ENCODE measurements at places on chromosomes 2 and 18.

DNA sequence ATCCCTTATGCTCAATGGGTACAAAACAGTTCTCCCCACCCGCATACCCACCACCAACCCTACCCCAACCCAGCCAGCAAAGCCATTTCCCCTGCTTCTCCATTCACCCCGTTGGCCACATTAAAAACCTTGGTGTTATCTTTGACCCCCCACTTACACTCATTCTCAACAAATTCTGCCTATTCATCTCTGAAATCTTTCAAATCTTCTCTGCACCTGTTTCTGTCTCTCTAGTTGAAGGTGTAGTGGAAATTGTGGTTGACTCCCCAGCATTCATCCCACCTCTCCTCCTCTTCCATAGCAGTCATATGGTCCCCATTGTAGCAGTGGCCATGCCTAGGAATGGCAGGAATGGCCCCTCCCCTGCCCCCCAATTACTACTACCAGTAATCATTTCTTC, 20.5 kb upstream of the TET3 start:
- DNase-seq = no peak

DNA sequence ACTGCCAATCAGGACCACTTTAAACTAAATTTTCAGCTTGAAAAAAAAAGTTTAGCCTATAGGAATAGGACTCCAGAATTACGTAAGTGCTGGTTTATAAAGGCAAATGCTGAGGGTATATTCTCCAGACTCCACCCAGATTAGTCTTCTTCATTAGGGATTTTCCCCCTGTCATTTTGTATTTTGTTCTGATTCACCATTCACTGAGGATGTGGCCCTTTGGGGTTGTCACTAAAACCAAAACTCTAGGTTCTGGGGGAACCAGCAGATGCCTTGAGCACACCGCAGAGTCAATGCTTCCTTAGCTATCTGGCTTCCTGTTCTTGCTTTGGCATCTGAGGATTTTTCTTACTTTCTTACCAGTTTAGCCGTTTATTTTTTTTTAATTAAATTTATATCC, 10.5 kb downstream of the SCYGR4 start:
- no peak for DNase-seq

DNA sequence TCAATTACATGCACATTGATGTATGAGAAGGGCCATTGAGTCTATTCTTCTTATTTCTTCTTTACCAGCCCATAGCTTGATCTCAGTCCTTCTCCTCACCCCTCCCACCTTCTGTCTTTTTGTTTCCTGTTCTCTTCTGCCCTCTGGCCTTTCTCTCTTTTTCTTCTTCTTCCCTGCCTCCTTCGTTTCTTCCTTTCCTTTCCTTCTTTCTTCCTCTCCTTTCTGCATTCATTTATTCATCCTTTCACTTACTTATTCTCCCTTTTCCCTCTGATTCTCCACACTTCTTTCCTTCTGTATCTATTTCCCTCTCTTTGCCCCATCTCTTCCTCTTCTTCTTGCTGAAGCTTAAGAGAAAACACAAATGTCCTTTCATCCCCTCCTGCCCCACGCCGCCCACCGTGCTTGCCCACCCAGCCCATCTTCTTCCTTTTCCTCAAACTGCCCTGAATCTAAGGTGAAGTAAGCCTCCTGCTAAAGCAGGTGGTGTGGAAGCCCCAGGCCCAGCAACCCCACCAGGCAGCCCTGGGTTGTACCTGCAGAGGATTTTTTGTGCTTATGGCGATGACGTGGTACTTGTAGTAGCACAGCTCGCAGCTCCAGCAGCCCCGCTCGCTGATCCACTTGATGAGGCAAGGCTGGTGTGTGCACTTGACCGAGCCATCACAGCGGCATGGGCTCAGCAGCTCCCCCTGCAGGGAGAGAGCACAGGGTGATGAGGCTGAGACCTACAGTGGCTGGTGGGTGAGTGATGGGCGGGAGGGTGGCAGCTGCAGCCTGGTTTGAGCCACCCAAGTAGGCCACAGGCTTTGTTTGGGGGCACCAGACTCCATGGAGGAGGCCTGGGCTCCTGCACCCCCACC, 89.0 kb downstream of the MARCHF4 start:
- DNase-seq = no peak

GRCh38 chr2:139411236-139411635, 631.0 kb upstream of the NXPH2 start:
- DNase-seq = no peak

- no peak for DNase-seq
These were observed 3.4 kb downstream of the REL start for GRCh38 chr2:60884800-60885199.

GRCh38 chr2:128531856-128532255, 213.2 kb upstream of the HS6ST1 start:
- DNase-seq = no peak

GRCh38 chr18:2518473-2518872, 52.8 kb downstream of the METTL4 start:
- no peak for DNase-seq

- no peak for DNase-seq
These were observed 40.3 kb downstream of the COPS9 start for GRCh38 chr2:240095556-240096523.

DNA sequence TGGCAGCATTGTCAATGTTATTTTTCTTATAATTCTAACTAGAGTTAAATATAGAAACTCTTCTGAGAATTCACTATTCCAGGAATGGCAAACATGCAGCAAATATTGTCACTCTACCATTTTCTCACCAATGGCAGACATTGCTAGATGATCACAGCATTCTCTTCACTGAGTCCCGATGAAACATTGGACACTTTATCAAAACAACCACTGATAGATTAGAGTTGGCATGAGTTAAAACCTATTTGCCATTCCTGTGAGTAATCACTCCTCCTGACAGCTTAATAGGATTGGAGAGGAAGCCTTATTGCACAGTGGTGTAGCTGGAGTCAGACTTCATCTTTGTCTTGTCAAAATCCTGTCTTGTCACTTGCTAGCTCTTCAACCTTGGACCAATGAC, 163.9 kb upstream of the THUMPD2 start:
- no peak for DNase-seq

- DNase-seq = no peak
These were observed 62.7 kb downstream of the RTP5 start for GRCh38 chr2:241931976-241932898.

- no peak for DNase-seq
These were observed 78.1 kb upstream of the SPTBN1 start for GRCh38 chr2:54377901-54378493.

DNA sequence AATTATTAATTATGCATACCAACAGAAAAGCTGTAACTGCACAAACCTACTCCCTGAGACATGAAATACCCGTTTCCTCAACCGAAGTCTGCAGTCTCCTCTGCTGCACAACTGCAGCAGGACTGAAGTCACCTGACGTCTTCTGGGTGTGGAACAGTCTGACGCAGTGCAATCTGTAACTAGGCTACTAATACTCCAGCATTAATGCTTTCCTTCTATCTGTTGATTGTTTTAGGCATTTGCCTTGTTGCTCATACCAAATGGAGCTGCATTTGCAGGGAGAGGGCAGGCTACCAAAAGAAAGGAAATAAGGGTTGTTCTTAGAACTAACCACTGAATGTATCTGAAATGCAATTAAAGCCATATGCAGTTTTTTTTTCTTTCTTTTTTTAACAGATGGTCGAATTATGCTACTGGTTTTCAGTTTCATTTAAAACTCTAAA, 40.1 kb downstream of the RTN4 start:
- DNase-seq = no peak

- DNase-seq = no peak
These were observed 61.2 kb upstream of the ATL2 start for GRCh38 chr2:38438133-38438882.

DNA sequence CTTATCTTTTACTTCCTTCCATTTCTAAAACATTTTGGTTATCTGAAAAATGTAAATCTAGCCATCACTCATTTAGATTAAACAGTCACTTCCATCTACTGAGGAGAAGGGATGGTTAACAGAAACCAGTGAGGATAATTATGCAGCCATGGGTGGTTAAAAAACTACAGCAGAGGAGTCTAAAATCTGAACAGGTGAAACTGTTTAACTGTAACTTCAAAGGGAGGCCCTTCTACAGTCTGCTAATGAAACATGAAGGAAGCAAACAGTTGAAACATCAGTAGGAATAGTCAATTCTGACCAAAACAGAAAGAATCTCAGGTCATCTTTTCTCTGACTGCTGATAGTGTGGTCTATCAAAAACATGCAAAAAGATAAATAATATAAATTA, 71.0 kb downstream of the DTNB start:
- no peak for DNase-seq

GRCh38 chr2:128282246-128282975, 36.3 kb downstream of the HS6ST1 start:
- no peak for DNase-seq

DNA sequence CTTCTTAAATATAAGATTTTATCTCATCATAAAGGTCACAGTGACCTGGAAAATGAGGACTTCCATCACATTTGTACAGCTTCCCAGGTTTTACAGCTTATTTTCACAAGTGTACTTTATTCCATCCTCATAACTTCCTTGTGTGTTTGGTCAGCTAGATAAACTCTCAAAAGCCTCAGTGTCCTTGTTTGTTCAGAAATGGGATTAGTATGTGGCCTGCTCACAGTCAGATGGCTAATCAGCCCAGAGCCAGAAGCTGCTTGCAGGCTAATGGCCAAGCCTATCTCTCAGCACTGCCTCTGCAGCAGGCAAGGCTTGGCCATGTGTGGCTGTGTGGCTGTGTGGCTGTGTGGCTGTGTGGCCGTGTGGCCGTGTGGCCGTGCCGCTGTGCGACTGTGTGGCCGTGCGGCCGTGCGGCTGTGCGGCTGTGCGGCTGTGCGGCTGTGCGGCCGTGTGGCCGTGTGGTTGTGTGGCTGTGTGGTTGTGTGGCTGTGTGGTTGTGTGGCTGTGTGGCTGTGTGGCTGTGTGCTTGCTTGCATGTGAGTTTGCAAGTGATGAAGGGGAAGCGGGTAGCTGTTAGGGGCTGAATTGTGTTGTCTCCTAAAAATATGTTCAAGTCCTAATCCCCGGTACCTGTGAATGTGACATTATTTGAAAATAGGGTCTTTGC, 233.0 kb upstream of the TNP1 start:
- DNase-seq = no peak

DNA sequence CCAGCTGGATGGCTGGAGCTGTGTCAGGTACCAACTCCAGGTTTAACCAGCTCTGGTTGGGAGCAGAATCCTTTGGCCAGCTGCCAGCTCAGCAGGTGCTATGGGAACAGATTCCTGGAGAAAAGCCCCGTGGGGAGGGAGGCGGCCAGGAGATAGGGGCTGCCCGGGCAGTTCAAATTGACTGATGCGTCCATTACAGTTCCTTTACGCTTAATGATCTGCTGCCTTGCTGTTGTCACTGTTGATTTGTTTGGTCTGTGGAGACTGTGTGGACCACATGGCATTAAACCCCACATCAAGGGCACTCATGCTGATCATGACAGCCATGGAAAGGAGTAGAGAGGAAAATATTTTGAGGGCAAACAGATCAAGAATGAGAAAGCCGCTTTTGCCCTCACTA, 200.0 kb downstream of the TSN start:
- no peak for DNase-seq

GRCh38 chr2:217905896-217906295, 96.9 kb downstream of the TNS1 start:
- no peak for DNase-seq
